ENCODE measurements at places on chromosomes 16 and 17.

GRCh38 chr16:4676831-4677230, 16.5 kb upstream of the NUDT16L1 start:
- no peak for DNase-seq

GRCh38 chr16:1740234-1740633, 31.1 kb downstream of the NME3 start:
- no peak for DNase-seq

- no peak for DNase-seq
These were observed 124.4 kb upstream of the SDK2 start for GRCh38 chr17:73768691-73769090.

DNA sequence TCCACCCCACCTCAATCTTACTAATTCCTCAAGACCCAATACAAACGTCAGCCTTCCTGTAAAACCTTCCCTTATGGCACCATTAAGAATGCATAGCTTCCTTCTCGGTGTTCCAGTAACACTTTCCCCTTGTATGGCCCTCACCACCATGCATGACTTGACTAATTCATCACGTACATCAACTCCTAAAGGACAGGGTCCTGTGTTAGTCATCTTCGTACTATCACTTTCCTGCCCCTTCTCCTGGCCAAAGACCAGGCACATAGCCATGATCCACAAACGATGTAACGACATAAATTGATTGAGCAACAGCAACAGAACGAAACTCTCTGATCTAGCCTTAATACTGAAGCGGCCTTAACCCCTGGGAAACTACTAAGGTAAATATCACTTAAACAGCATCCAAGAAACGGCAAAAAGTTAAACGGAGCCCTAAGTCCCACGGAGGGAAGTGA, 612 bp downstream of the PSMD12 start:
- DNase-seq: no peak
